ENCODE measurements at places on chromosomes 3 and 15. TPM values are rescaled to one million over a fixed set of nuclear protein-coding genes. Genes with fewer than 3 reads are reported as not detected.

DNA sequence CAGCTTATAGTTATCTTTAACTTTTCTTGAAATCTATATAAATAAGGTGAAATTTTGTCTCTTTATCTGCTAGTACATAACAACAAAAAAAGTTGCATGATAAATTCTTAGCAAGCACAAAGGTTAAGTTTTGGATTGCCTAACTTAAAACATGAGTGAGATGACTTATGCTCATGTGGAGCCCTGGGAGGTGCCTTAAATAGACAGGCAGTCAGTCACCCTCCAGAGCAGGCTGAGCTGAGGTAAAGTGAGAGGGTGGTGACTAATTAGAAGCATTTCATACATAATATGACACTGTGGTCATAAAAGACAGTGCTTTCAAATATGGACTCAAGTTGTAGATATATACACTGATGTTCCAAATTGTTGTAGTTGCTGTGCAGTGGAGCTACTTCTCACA is 14.6 kb upstream of the MME start:
- DNase-seq: no peak

DNA sequence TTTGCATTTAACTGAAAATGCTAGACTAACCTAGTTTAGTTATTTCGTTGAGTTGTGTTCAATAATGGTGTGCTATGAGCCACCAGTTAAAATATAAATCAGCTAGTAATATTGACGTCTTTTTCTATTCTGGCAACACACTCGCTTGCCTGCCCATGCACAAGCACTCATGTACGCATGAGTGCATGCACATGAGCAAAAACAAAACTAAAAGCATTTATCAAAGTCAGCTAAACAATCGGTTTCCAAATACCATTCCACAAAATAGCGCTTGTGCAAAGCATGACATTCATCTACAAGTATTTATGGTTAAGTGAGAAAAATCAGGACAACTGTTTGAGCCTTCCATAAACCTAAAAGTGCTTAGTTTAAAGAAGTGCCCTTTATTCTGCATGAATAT is 13.1 kb upstream of the SAMMSON start:
- no peak for DNase-seq

DNA sequence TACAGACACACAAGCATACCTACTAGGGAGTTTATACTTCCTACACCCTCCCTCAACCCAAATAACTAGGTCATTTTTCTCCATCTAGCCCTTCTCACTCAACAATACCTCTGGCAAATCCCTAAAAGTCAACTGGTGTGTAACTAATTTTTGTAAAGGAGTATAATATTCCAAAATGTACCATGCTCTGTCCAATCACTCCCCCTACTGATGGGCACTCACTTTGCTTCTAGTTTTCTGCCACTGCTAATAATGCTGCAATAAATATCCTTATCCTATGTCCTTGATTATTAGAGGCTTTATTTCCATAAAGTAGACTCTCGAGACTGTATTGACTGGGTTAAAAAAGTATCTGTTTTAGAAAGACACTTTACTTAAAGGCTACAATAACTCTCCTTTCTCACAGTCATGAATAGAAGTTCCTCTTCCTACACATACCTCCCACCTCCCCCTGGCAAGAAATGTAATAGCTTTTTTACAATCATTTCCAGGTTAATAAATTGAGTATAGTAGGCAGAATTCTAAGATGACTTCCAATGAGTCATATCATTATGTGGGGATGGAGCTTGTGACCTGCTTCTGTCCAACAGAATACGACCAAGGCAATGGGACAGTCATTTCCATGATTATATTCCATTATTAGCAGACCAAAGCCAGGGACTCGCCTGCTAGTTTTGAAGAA is 30.0 kb downstream of the SHQ1 start:
- no peak for DNase-seq

GRCh38 chr3:195106418-195106906 is 164.5 kb downstream of the XXYLT1 start:
- peak; percentile 88 for DNase-seq

GRCh38 chr15:77021803-77022381 is 27.0 kb downstream of the PSTPIP1 start:
- peak; percentile 56 for DNase-seq

- DNase-seq: no peak
These were observed 502.4 kb downstream of the LPP start for GRCh38 chr3:188656196-188656982.

- no peak for DNase-seq
These were observed 283.3 kb upstream of the TRIM42 start for GRCh38 chr3:140394488-140395133.

The HEXA gene
- 74.4 TPM for total RNA-seq

The CCDC54 gene
- not detected for total RNA-seq

The ATG3 gene
- 62.3 TPM for total RNA-seq

The LRRC58 gene
- total RNA-seq: 10.5 TPM
